ENCODE measurements at places on chromosomes 5 and 9.

- DNase-seq, result no peak
These were observed 3.8 kb upstream of the ZDHHC12 start for GRCh38 chr9:128727640-128728248.

DNA sequence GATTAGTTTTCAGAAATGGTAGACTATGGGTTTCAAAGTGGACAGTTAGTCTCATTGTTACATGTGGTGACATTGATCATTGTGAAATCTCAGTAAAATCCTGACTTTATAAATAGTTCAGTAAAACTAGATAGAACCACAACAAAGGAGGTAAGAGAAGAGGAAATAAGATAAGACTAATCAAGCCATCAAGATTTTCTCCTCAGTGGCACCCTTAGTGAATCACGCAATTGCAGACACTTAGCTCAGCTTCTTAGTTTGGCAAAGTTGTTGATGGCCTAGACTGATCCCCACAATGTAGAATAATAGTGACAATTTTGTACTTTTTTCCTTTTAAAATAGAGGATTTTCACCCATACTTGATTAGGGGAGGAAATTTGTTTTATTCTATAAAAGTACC lies 426.7 kb upstream of the ITGA1 start:
- DNase-seq, result no peak

DNA sequence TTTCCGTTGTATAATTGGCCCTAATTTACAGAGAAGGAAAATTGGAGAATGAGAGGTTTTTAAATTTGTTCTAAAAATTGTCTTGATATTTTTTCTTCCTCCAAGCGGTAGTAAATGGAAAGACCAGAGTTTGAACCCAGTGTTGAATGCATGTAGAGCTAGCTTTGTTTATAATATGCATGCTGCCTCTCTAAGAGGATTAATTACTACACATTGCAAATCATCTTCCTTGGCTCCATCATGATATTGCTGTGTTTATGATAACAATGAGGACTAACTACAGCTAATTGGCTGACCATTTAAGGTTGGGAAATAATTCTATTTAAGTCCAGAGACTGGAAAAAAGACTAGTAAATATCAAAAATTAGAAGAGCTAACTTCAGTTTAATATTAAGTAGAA lies 338.5 kb downstream of the PLK2 start:
- DNase-seq, result no peak

DNA sequence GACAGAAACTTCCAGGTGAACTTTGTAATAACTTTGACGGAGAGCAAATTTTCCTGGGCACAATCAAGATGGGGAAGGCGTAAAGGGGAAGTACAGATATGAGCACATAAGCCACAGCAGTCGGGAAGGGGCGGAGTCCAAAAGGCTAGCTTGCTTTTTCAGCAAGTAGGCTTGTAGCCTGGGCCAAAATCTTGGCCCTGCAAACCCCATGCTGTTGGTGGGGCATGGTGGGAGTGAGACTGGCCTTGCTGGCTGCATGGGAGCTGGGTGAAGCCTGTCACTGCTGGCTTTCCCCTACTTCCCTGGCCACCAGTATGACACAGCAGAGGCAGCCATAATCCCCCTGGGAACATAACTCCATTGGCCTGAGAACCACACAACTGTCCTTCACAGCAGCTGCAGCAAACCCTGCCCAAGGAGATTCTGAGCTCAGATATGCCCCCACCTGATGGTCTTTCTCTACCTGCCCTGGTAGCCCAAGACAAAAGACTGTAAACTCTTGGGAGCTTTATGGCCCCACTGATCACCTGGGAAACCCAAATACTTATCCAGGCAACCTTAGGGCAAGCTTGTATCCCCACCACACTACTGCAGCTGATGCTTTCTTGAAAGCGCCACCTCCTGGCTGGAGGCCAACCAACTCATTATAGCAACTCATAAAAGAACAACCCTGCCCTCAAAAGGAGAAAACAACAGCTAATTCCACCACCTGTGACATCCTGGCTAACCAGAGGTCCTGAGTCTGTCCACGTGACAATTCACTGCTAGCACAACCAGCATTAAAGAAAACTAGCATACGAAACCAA lies 24.0 kb downstream of the DCTN4 start:
- DNase-seq, result peak; percentile 57

- no peak for DNase-seq
These were observed 10.9 kb upstream of the MAST4 start for GRCh38 chr5:66585291-66585690.

GRCh38 chr9:135144581-135145170 lies 57.2 kb downstream of the OLFM1 start:
- no peak for DNase-seq

DNA sequence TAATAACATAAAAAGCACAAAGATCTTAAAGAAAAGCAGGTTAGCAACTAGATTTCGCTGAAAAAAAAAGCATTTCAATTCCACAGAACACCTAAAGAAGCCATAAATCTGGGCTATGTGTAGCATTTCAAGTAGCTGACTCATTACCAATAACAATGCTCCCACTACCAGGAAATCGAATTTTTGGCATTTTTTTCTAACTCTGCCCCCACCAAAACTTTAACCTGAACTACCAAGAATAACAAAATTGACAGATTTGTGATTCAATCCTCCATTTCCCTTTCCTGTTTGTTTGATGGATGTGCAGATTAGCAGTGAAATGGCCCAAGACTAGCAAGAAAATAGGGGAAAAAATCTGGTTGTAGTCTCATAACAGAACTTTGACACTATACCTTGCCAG lies 180.2 kb downstream of the RASEF start:
- DNase-seq, result no peak

- peak; percentile 69 for DNase-seq
These were observed 60.4 kb upstream of the CAST start for GRCh38 chr5:96601715-96602244.

DNA sequence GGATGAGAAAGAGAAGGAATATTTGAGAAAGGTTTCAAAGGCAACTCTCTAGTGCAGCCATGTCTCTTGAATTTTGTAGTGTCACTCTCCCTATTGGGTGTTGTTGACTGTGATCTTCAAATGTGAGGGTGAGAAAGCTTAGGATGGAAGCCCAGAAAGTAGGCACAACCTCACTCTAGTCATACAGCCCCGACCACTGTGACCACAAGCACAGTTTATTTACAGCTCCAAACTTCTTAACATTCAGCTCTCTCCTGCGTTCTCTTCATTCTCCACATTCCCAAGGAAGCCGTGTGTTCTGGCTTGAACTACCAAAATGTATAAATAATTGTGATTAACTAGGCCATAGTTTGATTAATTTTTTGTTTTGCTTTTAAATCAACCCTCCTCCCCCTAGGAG lies 542.9 kb downstream of the LRRC70 start:
- no peak for DNase-seq

DNA sequence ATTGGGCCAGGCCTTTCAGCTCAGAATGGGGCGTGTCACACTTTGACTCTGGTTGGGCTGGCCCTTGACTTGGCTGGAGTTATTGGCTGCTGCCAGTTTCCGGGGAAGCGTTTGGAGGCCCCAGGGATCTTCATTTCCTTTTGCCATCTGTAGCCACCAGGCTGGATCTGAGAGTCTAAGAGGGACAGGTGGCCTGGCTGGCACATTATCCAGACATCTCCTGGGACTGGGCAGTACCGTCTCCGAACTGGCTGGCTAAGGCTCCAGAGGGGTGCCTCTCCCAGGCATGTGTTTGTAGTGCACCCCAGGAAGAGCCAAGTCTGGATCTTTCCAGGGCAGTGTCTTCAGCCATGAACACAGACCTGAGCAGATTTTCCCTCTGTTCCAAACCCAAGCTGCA lies 9.7 kb upstream of the JADE2 start:
- DNase-seq, result no peak

DNA sequence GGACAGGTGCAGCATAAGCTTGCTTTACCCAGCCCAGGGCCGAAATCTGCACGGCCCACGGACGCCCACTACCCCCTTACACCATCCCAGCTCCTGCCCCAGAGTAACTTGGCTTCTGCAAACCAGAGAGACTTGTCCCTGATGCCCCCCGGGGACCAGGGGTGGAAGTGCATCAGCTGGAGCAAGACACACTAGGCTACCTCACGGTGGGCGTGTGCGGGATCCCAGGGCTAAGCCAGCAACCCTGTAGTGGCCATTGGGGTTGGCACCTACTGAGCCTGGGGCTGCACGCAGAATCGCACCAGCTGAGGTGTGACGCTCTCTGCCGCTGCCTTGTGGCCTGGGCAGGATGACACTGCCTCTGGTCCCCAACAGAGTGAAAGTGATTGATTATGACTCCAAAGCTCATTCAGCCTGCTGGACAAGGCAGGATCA lies 6.1 kb upstream of the ZNF79 start:
- peak; percentile 68 for DNase-seq
